ENCODE measurements at places on chromosomes 6 and 20. TPM values are rescaled to one million over a fixed set of nuclear protein-coding genes. Genes with fewer than 3 reads are reported as not detected.

Gene CST1
- not detected for total RNA-seq

Gene FBXL4
- total RNA-seq, result 6.9 TPM

Gene BTN1A1
- not detected for total RNA-seq

Gene RAET1G
- 24.7 TPM for total RNA-seq

Gene ADGRF4
- total RNA-seq, result 13.6 TPM

Gene PRICKLE4
- 2.2 TPM for total RNA-seq

Gene TRIM10
- not detected for total RNA-seq

Gene ENPP1
- total RNA-seq, result 0.36 TPM

Gene HINT3
- 11.3 TPM for total RNA-seq

Gene WFDC2
- total RNA-seq, result 37.9 TPM

Gene MYBL2
- 17.1 TPM for total RNA-seq

Gene OSER1
- total RNA-seq, result 20.6 TPM

Gene MLIP
- total RNA-seq, result 8.5 TPM

Gene BAG2
- 0.24 TPM for total RNA-seq

Gene C20orf173
- not detected for total RNA-seq

Gene IL20RA
- 13.3 TPM for total RNA-seq

Gene PTGIS
- 2.9 TPM for total RNA-seq

Gene GSTA1
- 1.6 TPM for total RNA-seq

Gene ASIP
- not detected for total RNA-seq

Gene RAET1E
- 101 TPM for total RNA-seq

Gene CDH26
- total RNA-seq, result 1.3 TPM
